ENCODE measurements at places on chromosomes 11 and 22.

DNA sequence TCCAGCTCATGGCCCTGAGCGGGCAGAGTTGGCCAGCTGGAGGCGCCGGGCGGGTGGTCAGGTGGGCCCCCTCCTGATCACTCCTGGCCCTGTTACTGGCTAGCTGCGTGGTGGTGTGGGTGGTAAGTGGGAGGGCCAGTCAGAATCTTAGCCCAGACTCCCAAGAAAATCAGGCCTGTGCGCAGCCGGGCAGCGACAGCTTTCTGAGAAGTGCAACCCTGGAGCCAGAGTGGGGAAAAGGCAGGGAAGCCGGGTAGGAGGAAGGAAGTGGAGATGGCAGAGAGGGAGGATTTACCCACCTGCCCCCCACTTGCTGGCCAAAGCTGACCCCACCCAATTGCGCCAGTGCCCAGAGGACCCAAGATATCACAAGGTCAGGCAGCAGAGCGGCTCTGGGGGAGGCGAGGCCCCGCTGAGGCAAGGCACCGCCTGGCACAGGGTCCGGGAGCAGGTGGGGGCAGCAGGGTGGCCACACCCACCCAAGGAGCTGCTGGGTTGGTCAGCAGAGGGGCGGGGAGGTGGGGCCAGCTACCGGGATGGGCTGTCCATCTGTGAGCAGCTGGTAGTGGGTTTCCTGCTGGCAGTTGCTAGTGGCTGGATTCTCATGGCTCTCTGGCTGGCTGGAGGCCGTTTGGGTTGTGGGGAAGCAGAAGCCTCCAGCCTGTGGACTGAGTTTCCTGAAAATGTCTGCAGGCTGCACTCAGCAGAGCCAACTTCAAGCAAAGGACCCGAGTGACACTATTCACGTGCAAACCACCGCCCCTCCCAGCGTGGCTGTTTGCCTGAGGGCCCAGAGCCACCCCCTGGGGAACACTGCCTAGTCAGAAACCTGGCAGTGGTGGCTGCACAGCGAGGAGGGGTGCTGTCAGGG, 196.4 kb downstream of the IGLL1 start:
- DNase-seq = no peak

DNA sequence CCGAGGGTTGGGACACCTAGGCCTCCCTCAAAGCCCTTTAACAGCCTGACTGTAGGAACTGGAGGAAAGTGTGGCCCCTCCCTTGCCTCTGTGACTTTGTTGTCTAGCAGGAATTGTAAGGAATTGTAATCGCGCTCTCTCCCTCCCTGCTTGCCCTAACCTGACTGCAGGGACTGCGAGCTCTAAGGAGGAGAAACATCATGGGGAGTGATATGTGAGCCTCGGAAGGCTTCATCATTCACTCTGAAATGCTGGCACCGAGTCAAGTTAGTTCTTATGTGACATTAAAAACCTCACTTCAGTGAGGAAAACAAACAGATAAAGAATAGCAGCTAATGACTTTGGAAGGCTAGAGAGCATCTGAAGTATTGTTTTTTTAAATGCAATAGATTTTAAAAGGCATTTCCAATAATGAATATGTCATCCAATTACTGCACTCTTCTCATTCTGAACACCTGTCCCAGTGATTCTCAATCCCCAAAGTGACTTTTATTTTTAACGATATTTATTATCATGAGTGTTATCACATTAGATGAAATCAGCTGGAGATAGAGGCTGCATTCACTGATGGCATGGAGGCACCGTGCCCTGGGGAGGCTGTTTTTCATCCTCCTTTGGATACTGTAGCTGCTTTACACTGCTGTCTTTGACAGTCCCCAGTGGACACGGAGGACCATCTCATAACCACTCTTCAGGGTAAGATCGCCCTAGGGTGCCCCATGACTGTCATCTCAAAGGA, 58.5 kb upstream of the NTM start:
- DNase-seq = no peak

DNA sequence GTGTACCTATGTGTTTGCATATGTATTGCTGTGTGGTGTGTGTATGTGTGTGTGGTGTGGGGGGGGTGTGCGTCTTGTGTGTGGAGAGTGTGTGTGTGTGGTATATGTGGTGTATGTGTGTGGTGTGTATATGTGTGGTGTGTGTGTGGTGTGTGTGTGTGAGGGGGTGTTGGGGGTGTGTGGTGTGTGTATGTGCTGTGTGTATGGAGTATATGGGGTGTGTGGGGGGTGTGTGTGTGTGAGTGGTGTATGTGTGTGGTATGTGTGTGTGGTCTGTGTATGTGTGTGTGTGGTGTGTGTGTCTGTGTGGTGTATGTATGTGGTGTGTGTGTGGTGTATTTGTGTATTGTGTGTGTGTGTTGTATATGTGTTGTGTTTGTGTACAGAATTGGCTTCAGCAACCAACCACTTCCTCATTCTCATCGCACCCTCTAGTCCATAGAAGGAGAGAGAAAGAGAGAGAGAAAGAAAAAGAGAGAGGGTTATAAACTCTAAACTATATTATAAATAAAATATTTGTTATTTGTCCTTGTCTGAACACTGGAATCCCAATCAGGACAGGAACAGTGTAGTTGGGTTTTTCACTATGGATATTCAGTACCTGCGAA, 13.7 kb downstream of the SAA4 start:
- DNase-seq = no peak

DNA sequence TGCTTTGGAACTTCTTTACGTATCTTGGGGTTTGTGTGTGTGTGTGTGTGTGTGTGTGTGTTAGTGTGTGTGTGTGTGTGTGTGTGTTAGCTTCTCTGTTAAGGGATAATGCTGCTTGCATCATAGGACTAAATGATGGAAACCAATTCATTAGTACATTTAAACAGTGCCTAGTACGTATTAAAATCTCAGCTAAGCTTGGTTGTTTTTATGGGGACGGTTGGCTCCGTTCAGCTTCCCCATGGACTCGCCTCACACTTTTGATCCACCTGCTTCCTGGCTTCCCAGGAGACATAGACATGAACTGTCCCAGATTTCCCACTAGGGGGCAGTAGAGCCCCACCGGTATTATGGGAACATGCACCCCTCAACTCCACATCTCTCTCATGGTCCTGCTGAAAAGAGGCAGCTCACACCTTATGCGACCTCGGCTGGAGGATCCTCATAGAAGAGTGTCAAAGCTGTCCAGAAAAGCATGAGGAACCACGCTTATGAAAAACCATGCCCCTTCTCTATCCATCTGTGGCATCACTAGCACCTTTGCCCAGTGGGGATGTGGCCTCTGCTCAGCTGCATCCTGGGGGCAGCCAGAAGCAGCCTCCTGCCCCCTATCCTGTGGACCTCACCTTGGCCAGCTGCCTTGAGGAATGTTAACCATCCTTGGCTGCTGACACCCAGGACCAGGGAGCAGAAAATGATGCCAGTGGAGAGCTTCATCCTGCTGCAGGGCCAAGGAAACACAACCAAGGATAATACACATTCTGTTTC, 9.7 kb upstream of the SAAL1 start:
- peak; percentile 63 for DNase-seq

DNA sequence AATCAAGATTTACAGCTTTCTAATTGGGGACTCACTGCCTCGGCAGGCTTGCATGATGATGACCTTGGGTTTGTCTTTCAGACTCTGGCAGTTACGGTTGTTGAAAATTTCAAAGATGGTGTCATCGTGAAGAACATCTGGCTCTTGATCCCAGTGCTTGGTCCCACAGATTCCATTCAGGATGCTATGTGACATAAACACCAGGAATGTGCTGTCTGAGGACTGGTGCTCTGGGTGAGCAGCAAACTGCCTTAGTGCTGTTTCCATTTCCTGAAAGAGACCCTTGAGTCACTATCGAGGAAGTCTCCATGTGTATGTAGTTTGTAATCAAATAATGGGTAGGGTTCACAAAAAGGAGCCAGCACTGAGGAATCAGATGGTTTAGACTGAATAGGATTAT, 7.1 kb downstream of the CASP12 start:
- no peak for DNase-seq

DNA sequence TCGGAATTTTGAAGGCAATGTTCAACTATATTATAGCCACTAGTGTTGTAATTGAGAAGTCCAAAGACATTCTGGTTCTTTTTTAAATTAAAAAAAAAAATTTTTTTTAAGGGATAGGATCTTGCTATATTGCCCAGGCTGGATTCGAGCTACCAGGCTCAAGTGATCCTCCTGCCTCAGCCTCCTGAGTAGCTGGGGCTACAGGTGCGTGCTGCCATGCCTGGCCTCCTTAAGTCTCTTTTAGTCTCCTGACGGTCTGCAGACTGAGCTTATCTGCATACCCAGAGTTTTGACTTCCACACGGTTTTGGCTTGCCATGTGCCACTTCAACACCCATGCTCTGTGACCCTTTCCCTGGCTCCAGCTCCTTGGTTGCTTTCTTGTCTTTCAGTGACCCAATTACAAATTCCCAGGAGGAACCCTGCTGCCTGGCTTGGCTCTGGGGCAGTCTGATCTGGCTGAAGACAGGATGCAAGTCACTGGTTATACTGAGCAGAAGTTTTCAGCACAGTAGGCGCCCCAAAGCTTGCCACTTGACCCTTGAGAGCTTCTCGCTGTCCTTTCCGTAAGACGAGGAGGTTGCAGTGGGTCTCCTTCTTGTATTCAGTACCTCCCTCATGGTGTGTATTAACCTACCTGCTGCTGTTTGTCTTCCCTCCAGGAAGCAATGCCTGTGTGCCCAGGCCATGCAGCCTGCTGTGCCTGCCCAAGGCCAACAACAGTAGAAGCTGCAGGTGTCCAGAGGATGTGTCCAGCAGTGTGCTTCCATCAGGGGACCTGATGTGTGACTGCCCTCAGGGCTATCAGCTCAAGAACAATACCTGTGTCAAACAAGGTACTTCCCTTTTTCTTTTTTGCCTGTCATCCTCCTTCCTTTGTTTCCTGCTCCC, 113.8 kb upstream of the SORL1-AS1 start:
- DNase-seq = no peak
